Metanephros (tissue), 2 donors: ENCODE measurements at places on chromosomes 2 and 18. TPM values are rescaled to one million over a fixed set of nuclear protein-coding genes. Genes with fewer than 3 reads are reported as not detected.

Gene GRHL1
- 5.4 TPM for total RNA-seq

Gene POTEJ
- total RNA-seq, result 0.12 TPM

Gene FSIP2
- total RNA-seq, result 2.6 TPM

Gene TMEM247
- total RNA-seq, result not detected

Gene KLHL41
- 613 TPM for total RNA-seq

Gene TNFRSF11A
- total RNA-seq, result 6.2 TPM

Gene GALNT5
- 0.70 TPM for total RNA-seq

Gene PAIP2B
- 15.8 TPM for total RNA-seq

Gene CD8B2
- 0.06 TPM for total RNA-seq

Gene ASB18
- 2.0 TPM for total RNA-seq

Gene SERPINB4
- not detected for total RNA-seq

Gene IL1A
- total RNA-seq, result 0.41 TPM

Gene DLGAP1
- total RNA-seq, result 5.5 TPM

Gene PCARE
- 0.18 TPM for total RNA-seq

Gene FHL2
- 62.2 TPM for total RNA-seq

Gene RRM2
- total RNA-seq, result 26.7 TPM

Gene ZAP70
- total RNA-seq, result 4.3 TPM

Gene VWA3B
- total RNA-seq, result 0.18 TPM

Gene BMP10
- total RNA-seq, result not detected

Gene MARCO
- total RNA-seq, result 1.3 TPM

Gene YWHAQ
- 263 TPM for total RNA-seq
